GM12864 (cell line): ENCODE measurements at places on chromosomes 4 and X.
A peak's percentile ranks its signal among the peaks of the same experiment; 100 is the strongest.

DNA sequence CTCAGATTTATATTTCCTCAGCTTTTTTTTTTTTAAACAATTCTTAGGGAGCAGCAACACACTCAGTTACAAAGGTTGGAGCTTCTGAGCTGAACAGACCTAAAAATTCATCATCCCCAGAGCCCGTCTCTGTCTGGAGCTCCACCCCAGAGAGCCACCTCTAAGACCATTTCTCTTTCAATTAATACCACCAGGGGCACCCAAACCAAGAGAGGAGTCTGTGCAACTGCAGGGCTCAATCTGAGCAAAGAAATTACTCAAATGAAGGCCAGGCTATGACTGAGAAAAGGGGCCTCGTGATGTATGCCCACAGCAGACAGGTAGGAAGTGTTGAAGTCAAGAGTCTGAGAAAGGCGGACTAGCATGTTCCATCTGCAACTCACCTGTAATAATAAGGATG, 95.5 kb downstream of the C4orf51 start:
- no peak for DNase-seq

DNA sequence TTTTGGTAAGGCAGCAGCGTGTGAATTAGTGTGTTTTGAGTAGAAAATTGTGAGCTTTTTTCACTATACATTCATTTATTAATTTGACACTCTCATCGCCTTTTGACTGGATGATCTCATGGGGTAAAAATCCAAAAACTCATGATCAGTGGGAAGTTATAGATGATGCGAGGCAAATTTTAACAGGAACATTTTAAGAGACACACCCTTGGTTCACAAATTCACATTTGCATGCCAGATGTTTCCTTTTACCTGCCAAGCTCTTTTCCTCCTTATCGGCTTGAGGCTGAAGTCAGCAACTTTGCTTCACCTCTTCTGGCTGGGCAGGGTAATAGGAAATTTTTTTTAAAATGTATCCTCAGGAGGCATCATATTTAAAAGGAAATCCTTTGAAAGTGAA, 318.0 kb upstream of the HS3ST1 start:
- DNase-seq = no peak

GRCh38 chr4:18934197-18934596, 912.6 kb upstream of the LCORL start:
- no peak for DNase-seq

DNA sequence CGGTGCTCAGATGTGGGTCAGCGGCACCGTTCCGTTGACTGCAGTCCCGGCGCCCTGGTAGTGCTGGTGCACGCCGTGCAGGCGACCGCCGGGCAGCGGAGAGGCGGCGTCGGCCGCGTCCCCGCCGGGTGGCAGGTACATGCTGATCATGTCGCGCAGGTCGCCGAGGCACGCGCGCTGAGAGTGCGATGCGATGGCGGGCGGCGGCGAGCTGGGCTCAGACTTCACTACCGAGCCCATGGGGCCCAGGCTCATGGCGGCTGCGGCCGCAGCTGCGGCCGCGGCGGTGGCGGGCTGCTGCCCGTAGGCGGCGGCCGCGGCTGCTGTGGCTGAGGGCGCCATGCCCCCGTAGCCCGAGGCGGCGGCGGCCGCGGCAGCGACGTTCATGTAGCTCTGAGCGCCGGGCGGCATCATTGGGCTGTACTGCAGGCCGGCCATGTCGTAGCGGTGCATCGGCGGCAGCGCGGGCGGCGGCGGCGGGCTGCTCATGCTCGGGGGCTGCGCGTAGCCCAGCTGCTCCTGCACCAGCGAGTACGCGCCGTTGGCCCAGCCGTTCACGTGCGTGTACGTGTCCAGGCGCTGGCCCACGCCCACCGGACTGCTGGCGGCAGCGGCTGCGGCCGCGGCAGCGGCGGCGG, 1.0 kb downstream of the SOX3 start:
- DNase-seq = no peak

GRCh38 chr4:76699751-76700310, 198.1 kb downstream of the SOWAHB start:
- DNase-seq = no peak

DNA sequence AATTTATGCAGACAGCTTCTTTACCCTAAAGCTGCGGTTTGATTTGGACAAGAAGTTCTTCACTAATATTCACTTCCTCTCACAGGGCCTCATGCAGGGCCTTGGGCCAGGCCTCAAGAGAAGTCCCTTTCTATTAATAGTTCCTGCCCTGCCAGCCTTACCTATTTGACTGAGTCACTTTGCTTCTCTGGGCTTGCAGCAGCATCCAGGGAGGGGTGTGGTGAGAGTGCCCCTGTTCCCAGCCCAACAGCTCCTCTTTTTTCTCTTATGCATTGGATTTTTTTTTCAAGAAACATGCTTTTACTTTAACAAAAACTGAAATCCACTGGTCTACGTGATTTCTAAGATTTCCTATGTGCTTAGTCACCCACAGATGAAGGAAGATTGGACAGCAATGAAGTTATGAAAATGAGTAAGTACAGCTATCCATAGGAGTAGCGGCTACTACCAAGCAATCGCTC, 26.7 kb downstream of the FAM156B start:
- DNase-seq = peak; percentile 51

DNA sequence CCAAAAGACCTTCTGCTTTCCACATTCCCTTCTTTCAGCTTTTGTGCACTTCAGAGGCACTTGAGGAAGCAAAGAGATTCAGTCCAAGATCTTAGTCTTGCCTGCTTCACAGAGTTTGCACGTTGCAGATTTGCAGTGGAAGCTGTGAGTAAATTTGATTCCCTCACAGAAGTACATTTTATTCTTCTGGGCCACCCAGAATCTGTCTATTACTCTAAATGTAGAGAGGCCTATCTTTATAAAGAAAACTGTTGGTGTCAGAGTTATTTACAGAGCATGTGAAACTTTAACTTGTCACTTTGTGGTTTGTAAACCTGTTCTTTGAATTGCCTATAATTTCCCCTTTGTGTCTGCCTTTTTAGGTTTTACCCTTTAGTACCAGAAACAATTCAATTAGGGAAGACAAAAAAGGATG, 15.5 kb downstream of the SPRY1 start:
- no peak for DNase-seq

DNA sequence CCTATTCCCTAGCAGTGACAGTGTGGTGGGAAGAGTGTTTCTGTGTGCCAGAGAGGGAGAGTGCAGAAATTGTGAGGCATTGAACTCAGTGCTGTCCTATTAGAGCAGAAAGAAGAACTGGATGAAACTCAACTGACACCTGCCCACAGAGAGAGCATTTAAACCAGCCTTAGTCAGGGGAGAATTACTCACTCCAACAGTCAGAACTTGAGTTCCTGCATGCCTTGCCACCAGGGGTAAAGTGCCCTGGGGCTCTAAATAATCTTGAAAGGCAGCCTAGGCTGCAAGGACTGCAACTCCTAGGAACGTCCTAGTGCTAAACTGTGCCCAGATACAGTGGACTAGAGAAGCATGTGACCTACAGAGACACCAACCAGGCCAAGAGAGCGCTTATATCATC, 12.8 kb downstream of the CYSLTR1 start:
- DNase-seq = no peak

DNA sequence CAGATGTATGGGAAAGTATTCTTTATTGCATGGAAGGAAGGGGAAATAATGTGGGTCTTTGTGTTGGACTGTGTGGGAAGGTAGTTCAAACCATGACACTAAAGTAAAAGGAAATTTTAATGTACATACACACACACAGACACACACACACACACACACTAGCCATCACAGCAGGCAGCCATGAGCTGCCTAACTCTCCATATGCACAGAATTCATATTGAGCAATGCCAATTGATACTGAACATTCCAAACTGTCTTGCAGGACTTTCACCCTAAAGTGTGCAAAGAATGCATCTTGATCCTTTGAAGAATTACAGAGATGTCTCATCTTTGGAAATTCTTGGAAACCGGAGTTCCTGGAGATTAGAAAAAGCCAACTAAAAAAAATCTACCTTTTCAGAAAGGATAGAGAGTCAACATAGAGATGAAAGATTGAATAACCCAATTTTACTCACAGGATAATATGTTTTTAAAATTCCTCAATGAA, 120.6 kb upstream of the MBNL3 start:
- DNase-seq = no peak
